Kidney capillary endothelial cell (primary cell): ENCODE measurements at places on chromosomes 11 and 22.

- no peak for DNase-seq
Measured at GRCh38 chr11:13174090-13174489, 103.5 kb upstream of the BMAL1 start.

DNA sequence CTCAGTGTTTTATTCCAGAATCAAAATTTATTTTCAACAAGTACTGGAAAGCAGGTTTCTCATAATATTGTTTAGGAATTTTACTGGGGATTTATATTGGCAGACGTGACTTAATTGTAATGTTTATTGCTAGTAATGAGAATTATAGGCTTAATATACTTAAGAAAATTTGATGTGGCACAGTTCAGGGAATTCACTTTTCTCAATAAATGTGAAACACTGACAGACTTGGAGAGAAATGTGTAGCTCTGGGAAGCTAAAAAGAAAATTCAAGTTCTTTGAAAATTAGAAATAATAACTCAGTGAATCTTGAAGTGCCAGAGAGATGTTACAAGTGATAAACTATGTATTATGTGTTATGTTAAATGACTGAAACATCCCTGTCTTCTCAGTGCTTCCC is at the start of gene OR51F2:
TSS of gene OR51F2 (plus strand) at position 301 of the 400 bp plus-strand sequence. CDS start 101 bp downstream, outside the sequence.
- DNase-seq, result no peak

DNA sequence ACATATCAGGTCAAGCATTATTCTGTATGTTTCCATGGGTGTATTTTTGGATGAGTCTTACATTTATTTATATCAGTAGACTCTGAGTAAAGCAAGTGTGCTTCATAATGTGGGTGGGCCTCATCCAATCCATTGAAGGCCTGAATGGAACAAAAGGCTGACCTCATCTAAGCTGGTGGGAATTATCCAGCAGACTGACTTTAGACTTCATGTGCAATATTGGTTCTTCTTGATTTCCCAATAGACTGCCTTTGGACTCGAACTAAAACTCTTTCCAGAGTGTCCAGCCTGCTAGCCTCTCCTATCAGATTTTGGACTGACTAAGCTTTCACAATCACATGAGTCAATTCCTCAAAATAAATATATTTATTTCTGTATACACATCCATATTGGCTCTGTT is 116.2 kb downstream of the KIF18A start:
- DNase-seq, result no peak

DNA sequence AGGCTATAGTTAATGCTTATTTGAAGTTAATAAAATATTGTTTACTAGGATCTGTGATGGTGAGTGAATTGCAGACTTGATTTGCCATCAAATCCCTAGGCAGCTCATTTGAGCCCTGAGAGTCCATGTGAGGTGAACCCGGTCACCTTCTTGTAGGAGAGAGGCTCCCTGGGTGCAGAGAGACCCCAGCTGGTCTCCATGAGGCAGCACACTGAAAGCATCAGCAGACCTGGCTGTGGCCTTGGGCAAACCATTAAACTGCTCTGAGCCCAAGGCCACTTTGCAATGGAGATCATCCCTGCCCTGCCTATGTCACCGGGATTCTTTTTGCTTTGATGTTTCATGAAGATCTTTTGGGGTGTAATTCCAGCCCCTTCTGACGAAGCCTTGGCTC is 125.2 kb downstream of the MICAL2 start:
- DNase-seq, result no peak

- DNase-seq, result no peak
Measured at GRCh38 chr11:79382301-79383050, 58.4 kb downstream of the TENM4 start.

DNA sequence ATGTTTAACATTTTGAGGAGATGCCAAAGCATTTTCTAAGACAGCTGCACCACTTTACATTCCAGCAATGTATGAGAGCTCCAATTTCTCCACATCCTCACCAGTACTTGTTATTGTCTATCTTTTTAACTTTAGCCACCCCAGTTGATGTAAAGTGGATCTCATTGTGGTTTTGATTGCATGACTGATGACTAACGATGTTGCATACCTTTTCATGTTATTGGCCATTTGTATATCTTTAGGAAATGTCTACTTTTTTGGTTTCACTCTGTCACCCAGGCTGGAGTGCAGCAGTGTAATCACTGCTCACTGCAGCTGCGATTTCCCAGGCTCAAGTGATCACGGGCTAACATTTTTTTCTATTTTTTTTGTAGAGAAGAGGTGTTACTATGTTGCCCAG is 8.9 kb downstream of the TTC28 start:
- no peak for DNase-seq

- no peak for DNase-seq
Measured at GRCh38 chr22:39027717-39028116, 6.8 kb downstream of the APOBEC3D start.

GRCh38 chr11:130049328-130049771 is 20.3 kb upstream of the APLP2 start:
- no peak for DNase-seq

- DNase-seq, result no peak
Measured at GRCh38 chr11:97979741-97980140, 1041.0 kb upstream of the CNTN5 start.

DNA sequence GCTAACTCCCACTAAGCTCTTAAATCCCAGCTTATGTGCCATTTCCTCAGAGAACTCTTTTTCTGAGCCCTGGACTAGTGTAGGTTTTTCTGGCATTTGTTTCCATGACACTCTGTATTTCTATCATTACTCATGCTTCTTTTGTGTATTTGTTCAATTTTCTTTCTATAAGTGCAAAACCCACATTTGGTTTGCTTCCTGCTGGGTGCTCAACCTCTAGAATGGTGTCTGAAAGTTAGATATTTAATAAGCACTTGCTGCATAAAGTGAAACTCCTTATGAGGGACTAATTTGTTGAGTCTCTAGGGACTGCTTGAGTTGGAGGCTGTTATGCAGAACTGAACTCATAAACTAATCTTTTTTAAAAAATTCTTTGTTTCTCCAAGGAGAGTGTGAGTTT is 68.6 kb downstream of the SYT9 start:
- DNase-seq, result no peak

GRCh38 chr11:1752907-1753228 is 2.5 kb upstream of the IFITM10 start:
- no peak for DNase-seq

GRCh38 chr11:65489035-65489705 is 9.7 kb upstream of the MALAT1 start:
- peak; percentile 53 for DNase-seq

DNA sequence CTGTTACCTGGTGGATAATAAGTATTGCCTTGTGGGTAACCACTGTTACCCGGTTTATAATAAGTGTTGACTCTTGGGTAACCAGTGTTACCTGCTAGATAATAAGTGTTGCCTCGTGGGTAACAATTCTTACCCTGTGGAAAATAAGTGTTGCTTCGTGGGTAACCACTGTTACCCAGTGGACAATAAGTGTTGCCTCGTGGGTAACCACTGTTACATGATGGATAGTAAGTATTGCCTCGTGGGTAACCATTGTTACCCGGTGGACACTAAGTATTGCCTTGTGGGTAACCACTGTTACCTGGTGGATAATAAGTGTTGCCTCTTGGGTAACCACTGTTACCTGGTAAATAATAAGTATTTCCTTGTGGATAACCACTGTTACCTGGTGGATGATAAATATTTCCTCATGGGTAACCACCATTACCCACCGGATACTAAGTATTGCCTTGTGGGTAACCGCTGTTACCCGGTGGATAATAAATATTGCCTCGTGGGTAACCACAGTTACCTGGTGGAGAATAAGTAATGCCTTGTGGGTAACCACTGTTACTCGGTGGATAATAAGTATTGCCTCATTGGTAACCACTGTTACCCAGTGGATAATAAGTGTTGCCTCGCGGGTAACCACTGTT is 8.7 kb upstream of the NXPE4 start:
- no peak for DNase-seq

DNA sequence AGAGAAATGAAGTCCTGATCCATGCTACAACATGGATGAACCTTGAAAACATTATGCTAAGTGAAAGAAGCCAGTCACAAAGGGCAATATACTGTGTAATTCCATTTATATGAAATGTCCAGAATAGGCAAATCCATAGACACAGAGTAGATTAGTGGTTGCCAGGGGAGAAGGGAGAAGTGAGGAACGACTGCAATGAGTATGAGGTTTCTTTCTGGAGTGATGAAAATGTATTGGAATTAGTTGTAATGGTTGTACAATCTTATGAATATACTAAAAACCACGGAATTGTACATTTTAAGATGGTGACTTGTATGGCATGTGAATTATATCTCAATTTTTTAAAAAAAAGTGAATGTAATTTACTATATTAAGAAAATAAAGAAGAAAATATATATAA is 83.1 kb upstream of the GDPD4 start:
- DNase-seq, result no peak

GRCh38 chr11:14435717-14436512 is 63.7 kb downstream of the COPB1 start:
- no peak for DNase-seq

- DNase-seq, result no peak
Measured at GRCh38 chr22:16957781-16958180, 50.2 kb downstream of the GAB4 start.

DNA sequence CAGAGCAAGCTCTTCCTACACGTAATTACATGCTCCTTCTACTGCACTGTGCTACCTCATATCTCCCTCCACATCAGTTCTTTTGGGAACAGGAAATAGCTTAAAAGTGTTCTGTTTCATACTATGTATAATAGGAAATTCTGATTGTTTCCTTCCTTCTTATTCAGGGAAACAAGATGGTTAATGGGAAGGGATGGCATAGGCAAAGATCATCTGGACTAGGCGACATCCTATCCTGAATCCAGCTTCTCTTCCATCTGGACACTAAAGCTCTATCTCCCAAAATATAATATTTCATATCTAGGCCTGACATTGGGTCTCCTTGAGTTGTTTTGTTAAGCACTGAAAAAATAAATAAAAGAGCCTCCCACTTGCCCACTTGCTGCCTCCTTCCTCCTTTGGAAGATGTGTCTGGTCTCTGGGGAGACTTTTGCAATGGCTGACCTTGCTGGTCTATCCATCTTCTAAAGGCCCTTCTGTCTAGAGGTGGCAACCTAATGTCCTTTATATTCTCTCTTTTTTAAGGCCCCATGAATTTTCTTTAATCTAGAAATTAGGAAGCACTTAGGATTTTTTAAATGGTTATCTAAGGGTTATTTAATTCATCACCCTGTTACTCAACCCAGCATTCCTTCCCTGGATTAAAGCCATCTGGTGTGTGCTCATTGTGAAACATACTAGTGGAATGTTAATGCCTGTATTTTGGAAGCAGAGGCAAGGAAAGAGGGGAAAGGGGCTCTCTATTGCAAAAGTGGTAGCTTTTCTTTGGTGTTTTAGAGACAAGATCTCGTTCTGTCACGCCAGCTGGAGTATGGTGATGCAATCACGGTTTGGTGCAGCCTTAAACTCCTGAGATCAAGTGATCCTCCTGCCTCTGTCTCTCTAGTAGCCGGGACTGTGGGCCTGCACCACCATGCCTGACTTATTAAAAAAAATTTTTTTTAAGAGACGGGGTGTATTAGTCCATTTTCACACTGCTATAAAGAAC is 20.6 kb downstream of the CLMP start:
- DNase-seq, result no peak

DNA sequence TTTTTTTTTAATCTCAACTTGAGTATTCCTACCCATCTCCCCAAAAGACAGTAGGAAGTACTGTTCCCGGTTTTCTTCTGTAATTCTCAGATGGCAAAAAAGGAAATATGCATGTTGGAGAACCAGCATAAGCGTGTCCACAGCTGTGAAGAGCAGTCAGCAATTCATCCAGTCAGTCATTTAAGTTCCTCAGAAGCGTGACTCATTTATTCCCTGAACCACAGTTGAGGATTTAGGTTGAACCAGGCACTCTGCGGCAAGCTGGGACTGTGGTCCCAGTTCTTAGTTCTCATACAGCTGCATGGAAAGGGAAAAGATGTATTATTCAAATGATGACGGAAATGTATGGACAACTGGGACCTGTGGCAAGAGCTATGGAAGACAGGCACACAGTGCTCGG is 61.0 kb upstream of the MYO18B start:
- no peak for DNase-seq

DNA sequence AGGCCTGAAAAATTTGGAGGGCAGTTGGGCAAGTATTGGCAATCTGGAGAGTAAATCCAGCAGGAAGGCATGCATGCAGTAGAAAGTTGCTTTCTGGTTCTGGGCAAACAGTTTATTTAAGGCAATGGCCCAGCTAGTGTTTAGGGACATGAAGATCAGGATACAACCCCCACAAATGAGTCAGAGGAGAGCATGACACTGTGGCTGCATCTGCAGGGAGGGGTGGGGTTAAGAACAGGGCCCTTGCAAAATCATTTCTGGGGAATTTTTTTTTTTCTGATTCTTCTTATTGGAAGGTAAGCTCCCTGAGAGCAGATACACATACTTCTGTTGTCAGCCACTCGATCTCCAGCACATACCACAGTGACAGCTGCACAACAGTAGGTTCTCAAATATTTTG is 61.1 kb downstream of the FDX1 start:
- no peak for DNase-seq

DNA sequence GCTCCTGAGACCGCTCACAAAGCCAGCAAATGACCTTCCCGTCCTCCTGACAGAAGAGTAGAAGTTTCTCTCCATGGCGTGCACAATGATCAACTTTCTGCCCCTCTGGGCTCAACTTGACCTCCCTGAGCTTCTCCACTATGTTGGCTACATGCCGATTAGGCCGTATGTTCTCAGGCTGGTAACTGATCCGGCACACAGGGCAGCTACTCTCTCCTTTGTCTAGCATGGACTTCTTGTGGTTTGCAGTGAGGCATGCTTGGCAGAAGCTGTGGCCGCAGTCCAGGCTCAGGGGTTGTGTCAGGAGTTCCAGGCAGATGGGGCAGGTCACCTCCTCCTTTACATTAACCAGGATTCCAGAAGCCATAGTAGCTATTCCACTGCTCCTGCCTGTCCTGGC is 5.1 kb downstream of the TRIM5 start:
- no peak for DNase-seq

GRCh38 chr11:47186076-47186699 is at the start of gene PACSIN3:
Gene PACSIN3 (minus strand): TSS chr11:47186434. CDS start chr11:47182727, 3,707 bp downstream.
- no peak for DNase-seq

DNA sequence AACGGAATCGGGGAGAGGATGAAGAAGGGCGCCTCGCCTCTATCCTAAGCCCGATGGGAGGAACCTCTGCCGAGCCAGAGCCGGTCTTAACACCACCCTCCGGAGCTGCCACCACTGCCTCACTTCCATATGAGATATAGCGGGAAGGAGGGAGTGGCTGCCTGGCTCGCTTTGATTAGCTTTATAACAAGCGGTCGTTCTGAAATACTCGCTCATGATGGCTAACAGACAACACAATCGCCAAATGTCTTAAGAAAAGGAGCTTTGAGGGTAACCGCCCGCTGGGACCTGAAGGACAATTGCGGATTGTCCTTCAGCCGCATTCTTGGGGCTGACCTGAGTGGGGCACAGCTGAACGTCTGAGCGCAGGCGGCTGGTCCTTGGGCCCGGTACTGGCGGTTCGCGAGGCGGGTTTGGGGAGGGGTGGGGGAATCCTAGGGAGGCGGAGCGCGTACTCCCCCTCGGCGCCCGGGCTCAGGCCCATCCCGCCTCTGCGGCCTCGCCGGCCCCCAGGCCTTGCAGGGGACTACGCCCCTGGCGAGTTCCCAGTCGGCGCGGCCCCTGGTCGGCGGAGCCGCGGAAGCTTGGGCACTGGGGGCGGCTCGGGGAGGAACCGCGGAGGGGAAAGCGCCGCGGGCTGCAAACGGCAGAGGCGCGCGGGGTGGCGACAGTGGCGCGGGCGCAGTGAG is at the start of gene PLAAT5:
TSS of gene PLAAT5 (minus strand) at position 617 of the 689 bp plus-strand sequence. CDS start at position 484, 133 bp downstream.
- DNase-seq, result no peak

GRCh38 chr11:76455331-76455730 is 10.5 kb downstream of the EMSY start:
- DNase-seq, result no peak

GRCh38 chr11:65352783-65353182 is 1.8 kb upstream of the TIGD3 start:
- no peak for DNase-seq

GRCh38 chr11:112321501-112322172 is 61.0 kb upstream of the PLET1 start:
- no peak for DNase-seq
